ENCODE measurements at places on chromosomes 16 and 17. TPM values are rescaled to one million over a fixed set of nuclear protein-coding genes. Genes with fewer than 3 reads are reported as not detected.

DNA sequence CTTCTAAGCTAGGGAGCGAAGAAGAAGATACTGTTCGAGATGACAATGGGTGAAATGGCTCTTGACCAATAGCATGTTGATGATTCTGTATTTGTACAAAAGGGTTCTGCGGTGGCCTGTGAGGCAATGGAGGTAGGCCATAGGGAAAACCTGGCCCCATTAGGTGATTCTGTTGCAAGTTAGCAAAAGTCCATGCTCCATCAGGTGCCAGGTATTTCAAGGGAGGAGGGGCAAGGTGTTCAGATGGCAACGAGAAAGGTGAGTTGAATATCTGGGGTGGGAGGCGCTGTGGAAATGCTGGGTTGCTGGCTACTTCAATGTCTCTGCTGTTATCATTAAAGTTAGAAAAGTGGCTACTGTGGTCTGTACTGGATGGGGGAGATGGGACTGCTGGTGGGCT lies 62.8 kb downstream of the CACNG1 start:
- no peak overlapping the region for H3K27ac ChIP-seq
- peaks cover 18% of the 10 kb centered on the region for H3K4me1 ChIP-seq
- peaks cover 78% of the 10 kb centered on the region for H3K36me3 ChIP-seq
- no peak for DNase-seq

- no peak overlapping the region for H3K4me3 ChIP-seq
- DNase-seq, result no peak
- H3K4me1 ChIP-seq, result no peaks in the 10 kb centered on the region
These were observed 28.2 kb upstream of the CCL1 start for GRCh38 chr17:34391241-34391640.

GRCh38 chr17:1590029-1590746 lies 27.6 kb upstream of the PITPNA start:
- no peaks in the 10 kb centered on the region for H3K27me3 ChIP-seq
- H3K4me3 ChIP-seq, result peak overlapping the region; percentile 52
- peak; percentile 94 for DNase-seq
- peak overlapping the region; percentile 64 for H3K27ac ChIP-seq
- no peaks in the 10 kb centered on the region for H3K36me3 ChIP-seq
- peaks cover 11% of the 10 kb centered on the region for H3K4me1 ChIP-seq

GRCh38 chr16:67188323-67188722 lies 1.6 kb downstream of the EXOC3L1 start:
- no peak overlapping the region for H3K27ac ChIP-seq
- H3K4me3 ChIP-seq, result no peak overlapping the region
- no peak for DNase-seq

GRCh38 chr16:30068750-30069610 lies 3.4 kb downstream of the ALDOA start:
- H3K27ac ChIP-seq, result peak overlapping the region; percentile 63
- H3K4me1 ChIP-seq, result peaks cover 15% of the 10 kb centered on the region
- peak overlapping the region; percentile 35 for H3K4me3 ChIP-seq
- DNase-seq, result peak; percentile 45
- no peaks in the 10 kb centered on the region for H3K27me3 ChIP-seq

DNA sequence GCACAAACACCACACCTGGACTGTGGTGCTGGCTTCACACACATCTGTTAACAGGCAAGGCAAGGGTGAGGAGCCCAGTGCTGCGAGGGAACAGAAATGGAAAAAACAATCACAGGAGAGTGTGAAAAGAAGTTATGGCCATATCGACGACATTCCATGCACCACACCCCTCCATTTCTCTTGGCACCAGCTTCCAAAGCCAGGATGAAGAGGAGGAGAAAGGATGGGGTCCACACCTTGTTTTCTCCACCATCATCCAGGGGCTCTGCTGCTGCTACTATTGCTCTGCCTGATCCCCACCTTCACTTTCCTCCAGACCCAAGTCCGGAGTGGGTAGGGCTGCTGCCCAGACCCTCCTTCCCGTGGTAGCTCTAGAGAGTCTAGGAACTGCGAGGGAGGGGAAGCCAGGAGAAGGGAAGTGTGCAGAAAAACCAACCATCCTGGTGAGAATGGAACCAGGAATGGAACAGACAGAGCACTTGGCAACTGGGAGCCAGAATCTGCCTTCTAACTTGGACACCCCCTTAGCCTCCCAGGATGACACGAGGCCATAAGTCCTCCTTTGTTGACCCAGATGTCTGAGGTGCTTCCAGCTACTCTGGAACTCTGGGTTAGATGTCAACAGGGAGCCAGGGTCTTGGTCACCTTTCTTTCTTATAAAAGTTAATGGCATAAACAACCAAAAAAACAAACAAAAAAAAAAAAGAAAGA lies 1.2 kb upstream of the PROCA1 start:
- no peaks in the 10 kb centered on the region for H3K27me3 ChIP-seq
- peaks cover 28% of the 10 kb centered on the region for H3K4me1 ChIP-seq
- no peak overlapping the region for H3K4me3 ChIP-seq
- peaks cover 37% of the 10 kb centered on the region for H3K36me3 ChIP-seq
- H3K27ac ChIP-seq, result no peak overlapping the region
- DNase-seq, result no peak

C16orf86 gene
- 0.54 TPM for total RNA-seq

ZFPM1 gene
- 5.0 TPM for total RNA-seq

CTRB1 gene
- total RNA-seq, result not detected

CD300E gene
- total RNA-seq, result not detected

C16orf46 gene
- total RNA-seq, result 3.8 TPM

CCL7 gene
- not detected for total RNA-seq

ZACN gene
- not detected for total RNA-seq

OR1F1 gene
- not detected for total RNA-seq

JUP gene
- total RNA-seq, result 112 TPM

STARD3 gene
- total RNA-seq, result 30.1 TPM

WWP2 gene
- 30.4 TPM for total RNA-seq
